Cardiac fibroblast (primary cell): ENCODE measurements at places on chromosomes 11 and 22.

- DNase-seq: no peak
Observed at GRCh38 chr11:75022296-75022695, 33.6 kb downstream of the NEU3 start.

GRCh38 chr11:69398529-69399492 lies 82.7 kb upstream of the LINC01488 start:
- peak; percentile 30 for DNase-seq

DNA sequence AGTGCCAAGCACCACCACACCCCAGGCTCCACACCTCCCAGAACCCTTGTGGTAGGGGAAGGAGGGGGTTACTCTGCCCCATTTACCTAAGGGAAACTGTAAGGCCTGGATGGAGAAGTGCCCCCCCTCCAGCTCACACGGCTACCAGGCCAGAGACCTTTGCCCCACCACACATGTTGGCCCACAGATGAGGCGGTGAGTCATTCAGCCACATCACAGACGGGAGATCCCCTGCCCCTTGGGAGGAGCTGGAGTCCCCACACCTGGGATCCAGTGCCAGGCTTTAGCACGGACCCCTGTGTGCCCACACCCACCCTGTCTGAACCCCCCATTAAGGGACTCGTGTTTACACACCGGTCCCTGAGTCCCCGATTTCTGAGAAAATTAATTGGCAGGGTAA lies 24.9 kb downstream of the CDKN1C start:
- peak; percentile 26 for DNase-seq

DNA sequence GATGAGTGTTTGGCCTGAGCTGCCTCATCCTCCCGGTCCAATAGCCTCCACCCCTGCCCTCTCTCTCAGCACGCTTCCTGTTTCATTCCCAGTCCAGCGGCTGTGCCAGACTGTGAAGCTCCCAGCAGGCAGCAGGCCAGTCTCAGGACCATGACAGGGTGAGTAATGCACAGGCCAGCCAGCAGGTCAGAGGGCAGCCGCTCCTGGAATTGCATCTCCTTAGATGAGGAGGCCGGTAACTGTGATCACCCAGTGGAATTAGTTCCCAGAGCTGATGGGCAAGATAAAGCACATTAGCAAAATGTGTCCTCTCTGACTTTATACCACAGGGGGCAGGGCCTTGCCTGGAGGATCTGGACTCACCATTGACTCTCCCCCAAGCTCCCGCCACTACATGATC lies 251.2 kb downstream of the ETS1 start:
- peak; percentile 88 for DNase-seq

- no peak for DNase-seq
Observed at GRCh38 chr11:2796091-2796490, 89.5 kb downstream of the CDKN1C start.

DNA sequence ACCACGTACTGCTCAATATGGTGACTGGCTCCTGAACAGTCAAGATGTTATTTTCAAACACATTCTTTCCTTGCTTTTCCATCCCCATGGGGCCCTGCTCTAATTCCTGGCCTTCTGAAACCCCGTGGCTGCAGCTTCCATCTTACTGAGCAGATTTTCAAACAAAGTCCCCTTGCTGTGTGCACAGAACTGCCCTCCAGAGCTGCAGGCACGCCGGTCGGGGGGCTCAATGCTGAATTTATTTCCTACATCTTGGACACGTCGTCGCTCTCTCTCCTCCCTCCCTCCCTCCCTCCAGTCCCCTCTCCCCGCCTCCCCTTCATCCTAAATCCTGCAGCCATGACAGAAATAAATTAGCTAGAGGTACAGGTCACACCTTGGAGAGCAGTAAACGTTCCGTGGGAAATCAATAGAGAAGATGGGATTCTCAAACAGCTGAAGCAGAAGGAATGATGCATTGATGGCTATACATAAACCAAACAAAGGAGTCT lies 243.1 kb upstream of the BLID start:
- no peak for DNase-seq

DNA sequence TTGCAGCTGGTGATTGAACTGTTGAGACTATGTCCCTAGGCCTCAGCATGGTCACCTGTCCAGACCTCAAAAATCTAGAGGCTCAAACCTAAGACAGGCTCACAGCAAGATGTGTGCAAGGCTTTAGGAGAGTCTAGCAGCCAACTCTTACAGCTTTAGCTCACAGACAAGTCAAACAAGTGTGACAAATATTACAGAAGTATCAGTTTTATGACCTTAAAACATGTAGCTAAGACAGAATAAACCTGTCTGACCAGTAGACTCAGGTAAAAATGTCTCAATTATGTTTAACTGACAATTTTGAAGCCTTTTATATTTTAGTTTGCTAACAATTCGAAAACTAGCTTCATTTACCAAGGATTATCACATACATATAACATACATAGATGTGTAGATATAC lies 80.0 kb upstream of the HTATIP2 start:
- DNase-seq: no peak

DNA sequence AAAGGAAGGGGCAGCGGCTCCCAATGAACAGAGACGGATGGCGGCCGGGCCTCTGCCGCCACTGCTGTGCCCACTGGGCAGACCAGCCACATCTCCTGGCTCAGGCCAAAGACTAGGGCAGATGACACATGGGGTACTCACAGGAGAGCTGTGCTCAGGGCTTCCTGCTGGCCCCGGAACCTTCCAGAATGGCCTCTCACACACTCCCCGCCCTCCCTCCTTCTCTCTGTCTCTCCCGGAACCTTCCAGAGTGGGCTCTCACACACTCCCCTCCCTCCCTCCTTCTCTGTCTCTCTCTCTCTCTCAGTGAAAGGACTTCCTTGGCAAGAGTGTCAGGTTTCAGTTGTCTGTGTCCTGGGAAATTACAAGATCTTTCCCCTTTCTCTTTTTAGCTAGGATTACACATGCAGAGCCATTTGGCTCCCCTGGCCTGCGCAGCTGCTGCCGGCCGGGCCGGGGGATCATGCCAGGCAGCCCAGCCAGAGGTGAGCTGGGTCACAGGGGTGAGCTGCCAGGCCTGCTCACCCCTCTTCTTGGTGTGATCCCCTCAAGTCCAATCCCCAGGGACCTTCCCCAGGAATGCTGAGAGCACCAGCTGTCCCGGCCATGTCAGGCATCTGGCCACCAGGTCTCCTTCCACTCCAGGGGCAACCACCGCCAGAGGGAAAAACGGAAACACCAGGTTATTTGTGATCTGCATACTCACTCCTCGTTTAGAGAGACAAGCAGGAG lies 45.3 kb upstream of the ADA2 start:
- peak; percentile 29 for DNase-seq

GRCh38 chr11:124474079-124474478 lies 28.6 kb upstream of the OR8B8 start:
- no peak for DNase-seq
